Lower lobe of right lung (tissue), 2 donors: ENCODE measurements at places on chromosomes 7 and 10. TPM values are rescaled to one million over a fixed set of nuclear protein-coding genes. Genes with fewer than 3 reads are reported as not detected.

GRCh38 chr7:80921130-80921529 lies 2.3 kb upstream of the SEMA3C start:
- DNase-seq, result no peak
- no peak overlapping the region for H3K27ac ChIP-seq
- H3K36me3 ChIP-seq, result no peaks in the 10 kb centered on the region
- H3K4me3 ChIP-seq, result no peak overlapping the region

- no peak overlapping the region for H3K27ac ChIP-seq
- H3K4me1 ChIP-seq, result peaks cover 11% of the 10 kb centered on the region
- H3K36me3 ChIP-seq, result no peaks in the 10 kb centered on the region
- no peak overlapping the region for H3K4me3 ChIP-seq
- no peaks in the 10 kb centered on the region for H3K27me3 ChIP-seq
These were observed 138.7 kb downstream of the PTPN20 start for GRCh38 chr10:47049906-47050305.

GRCh38 chr10:126036515-126036914 lies 140.2 kb downstream of the FANK1 start:
- H3K27ac ChIP-seq, result no peak overlapping the region
- no peaks in the 10 kb centered on the region for H3K27me3 ChIP-seq
- no peak for DNase-seq
- peaks cover 4% of the 10 kb centered on the region for H3K4me1 ChIP-seq

The SFMBT2 gene
- total RNA-seq, result 22.3 TPM

DNA sequence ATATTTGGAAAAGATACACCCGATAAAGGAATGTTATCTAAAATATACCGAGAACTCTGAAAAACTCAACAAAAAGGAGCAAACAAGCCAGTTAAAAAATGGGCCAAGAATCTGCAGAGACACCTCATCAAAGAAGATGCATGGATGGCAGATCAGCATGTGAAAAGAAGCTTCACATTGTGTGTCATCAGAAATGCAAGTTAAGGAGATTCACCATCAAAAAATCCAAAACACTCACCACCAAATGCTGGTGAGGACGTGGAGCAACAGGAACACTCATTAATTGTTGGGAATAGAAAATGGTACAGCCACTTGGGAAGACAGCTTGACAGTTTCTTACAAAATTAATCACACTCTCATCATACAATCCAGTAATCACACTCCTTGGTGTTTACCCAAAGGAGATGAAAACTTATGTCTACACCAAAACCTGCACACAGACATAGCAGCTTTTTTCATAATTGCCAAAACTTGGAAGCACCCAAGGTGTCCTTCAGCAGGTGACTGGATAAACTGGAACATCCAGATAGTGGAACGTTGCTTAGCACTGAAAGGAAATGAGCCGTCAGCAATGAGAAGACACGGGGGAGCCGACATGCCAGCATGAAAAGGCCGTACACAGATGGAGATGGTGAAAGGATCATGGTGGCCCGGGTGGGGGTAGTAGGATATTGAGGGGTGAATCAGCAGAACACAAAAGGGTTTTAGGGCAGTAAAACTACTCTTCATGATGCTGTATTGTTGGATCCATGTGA lies 27.9 kb upstream of the PWWP2B start:
- no peak overlapping the region for H3K4me3 ChIP-seq
- peak; percentile 30 for DNase-seq
- peaks cover 23% of the 10 kb centered on the region for H3K36me3 ChIP-seq
- H3K27me3 ChIP-seq, result no peaks in the 10 kb centered on the region
- H3K27ac ChIP-seq, result no peak overlapping the region
- no peaks in the 10 kb centered on the region for H3K4me1 ChIP-seq

DNA sequence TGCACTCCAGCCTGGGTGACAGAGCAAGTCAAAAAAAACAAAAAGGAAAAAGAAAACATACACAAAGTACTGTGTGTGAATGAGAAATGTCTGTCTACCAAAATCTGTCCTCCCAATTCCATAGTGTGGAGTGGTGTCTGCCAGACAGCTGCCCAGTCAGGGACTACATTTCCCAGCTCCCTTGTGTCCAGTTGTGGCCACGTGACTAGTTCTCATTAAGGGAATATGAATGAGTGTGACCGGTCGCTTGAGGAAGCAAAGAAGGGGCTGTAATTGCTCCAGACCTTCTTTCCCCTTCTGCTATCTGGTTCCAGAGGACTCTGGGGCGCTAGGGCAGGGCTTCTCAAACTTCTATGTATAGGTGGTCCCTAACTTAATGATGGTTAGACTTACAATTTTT lies 204.1 kb downstream of the PHTF2 start:
- H3K4me1 ChIP-seq, result no peaks in the 10 kb centered on the region
- no peak overlapping the region for H3K4me3 ChIP-seq
- no peak overlapping the region for H3K27ac ChIP-seq
- H3K27me3 ChIP-seq, result no peaks in the 10 kb centered on the region
- DNase-seq, result no peak

DNA sequence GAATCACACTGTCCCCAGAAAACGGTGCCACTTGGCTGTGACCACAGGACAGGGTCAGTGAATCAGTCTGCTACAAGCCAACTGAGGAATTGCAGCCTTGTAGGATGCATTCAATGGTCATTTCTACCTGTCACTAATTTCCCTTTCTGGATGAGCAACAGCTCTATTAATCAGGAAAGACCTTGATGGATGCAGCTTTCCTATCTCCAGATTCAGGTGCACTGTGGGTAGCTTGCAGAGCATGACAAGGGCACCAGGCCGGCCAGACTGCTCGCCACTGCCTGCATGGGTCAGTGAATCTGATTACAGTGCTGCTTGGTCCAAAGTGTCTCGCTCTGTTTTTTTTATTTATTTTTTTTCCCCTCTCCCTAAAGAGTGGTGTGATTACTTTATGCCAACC lies 506.8 kb upstream of the AUTS2 start:
- DNase-seq, result no peak
- no peak overlapping the region for H3K27ac ChIP-seq
- H3K4me1 ChIP-seq, result no peaks in the 10 kb centered on the region

The PTPRN2 gene
- 6.8 TPM for total RNA-seq
